ENCODE measurements at places on chromosomes 2 and 18.

DNA sequence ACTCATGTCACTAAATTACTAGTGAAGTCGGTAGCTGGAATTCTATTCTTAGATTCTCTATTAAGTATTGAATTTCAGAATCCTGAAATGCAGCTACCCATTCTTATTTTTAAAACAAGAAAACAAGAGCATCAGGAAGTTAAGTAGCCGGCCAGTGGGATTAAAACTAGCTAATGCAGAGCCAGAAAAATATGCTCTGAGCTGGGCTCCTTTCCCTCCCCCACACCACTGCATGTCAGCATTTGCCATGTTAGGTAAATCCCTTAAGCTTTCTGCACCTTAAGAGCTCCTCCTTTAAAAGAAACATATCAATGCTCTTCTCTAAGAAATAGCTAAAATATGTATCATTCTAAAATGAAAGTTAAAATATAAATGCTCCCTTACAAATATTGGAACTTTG lies 72.2 kb upstream of the MFF start:
- DNase-seq = no peak

GRCh38 chr2:171004363-171004762 lies 75.3 kb downstream of the GORASP2 start:
- no peak for DNase-seq

DNA sequence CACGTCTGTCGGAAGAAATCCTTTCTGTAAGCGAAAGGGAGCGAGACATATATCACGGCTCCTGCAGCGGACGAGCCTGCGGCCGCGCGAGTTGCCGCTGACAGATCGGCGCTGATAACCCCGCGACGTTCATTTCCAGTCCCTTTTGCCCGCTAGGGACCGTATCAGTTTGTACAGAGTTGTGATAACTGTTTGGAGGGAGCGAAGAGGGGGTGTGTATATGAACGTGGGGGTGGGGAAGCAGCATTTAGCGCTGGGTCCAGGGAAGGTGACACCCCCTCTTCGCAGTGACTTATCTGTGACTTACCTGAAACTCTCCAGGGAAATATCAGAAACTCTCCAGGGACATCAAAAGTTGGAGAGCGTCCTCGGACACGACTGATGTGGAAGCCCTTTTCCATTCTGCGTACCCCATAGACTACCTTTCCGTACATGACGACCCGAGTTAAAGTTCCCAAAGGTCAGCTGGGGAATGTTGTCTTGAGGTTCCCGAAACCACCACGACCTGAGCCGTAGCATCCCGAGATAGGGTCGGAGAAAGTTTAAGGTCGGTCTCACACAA lies 948 bp upstream of the GATA6 start:
- DNase-seq = no peak

DNA sequence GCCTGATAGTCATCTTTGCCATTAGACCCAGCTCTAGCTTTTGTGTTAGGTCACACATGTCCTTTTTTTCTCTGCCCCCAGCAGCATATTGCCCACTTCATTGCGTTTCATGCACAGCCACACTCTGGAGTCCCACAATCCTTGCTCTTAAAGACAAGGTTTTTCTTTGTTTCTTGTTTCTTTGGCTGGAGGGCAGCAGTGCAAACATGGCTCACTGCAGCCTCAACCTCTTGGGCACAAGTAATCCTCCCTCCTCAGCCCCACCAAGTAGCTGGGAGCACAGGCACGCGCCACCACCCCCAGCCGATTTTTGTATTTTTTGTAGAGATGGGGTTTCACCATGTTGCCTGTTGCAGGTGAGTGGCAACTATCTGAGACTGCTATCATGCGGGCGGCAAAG lies 16.9 kb upstream of the PAPOLG start:
- DNase-seq = no peak

- no peak for DNase-seq
These were observed 80.5 kb upstream of the ABCA12 start for GRCh38 chr2:215218587-215219577.

DNA sequence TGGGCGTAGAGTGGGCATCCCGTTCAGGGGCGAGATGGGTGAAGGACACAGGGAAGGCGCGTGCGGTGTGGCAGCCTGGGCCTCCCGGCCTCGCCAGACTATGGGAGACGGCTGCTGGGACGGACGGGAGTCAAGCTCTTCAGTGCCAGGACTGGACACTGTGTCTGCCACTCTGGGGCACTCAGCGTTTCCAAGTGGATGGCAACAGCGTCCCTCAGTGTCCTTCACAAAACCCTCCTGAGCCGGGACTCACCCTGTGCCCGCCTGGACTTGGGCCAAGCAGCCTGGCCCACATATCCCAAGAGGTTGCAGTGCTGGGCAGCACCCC lies 16.3 kb upstream of the BOK start:
- no peak for DNase-seq

DNA sequence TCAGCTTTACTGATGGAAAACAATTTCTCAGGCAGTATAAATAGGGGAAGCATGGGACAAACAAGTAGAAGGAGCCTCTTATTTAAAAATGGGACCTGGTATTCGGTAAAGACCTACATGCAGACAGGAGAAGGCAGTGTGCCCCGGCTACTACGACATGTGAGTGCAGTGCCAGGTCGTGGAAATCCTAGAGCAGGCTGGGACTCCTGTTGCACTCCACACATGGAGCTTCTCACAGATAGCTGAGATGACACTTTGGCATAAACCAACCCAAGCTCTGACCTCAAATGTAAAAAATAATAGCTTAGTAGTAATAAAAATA lies 885 bp upstream of the DSEL start:
- no peak for DNase-seq

DNA sequence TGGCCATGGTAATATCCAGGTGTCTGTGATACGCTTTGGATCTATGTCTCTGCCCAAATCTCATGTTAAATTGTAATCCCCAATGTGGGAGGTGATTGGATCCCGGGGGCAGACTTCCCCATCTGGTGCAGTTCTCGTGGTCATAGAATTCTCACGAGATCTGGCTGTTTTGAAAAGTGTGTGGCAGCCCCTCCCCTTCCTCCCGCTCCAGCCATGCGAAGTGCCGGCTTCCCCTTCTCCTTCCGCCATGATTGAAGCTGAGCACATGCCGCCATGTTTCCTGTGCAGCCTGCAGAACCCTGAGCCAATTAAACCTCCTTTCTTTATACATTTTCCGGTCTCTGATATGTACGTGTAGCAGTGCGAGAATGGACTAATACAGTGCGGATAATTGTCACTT lies 42.5 kb downstream of the GPC1 start:
- DNase-seq = no peak

GRCh38 chr2:9167718-9168657 lies 38.6 kb upstream of the ASAP2 start:
- no peak for DNase-seq

DNA sequence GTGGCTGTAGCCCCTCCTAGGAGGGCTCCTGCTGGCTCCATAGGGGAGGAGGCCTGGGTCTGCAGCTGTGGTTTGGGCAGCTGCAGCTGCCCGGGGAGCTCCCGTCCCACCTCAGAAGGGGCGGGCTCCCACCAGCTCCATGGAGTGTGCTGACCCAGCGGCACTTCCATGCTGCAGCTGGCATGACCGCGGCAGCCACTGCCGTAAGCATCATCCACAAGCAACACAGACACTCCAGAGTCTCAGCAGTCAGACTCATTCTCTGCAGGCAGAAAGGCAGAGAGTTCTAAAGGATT lies 660.1 kb upstream of the RAB6C start:
- no peak for DNase-seq

DNA sequence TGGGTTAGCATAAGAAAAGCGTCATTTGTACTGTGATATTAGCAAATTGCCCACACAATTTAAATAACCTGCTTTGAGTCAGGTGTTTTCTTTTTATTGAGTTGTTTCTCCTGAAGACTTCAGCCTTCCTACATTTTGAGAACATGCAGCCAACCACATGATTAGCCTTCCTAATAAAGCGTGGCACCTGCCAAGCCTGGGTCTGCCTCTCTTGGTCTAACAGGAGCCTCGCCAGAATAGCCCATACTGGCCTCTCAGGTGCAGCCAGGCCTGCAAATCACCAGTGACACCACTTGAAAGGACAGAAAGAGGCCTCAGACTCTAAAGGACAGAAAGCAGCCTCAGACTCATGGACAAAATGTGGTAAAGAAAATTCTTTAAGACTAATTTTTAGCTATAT lies 653.8 kb downstream of the BCL11A start:
- DNase-seq = no peak

DNA sequence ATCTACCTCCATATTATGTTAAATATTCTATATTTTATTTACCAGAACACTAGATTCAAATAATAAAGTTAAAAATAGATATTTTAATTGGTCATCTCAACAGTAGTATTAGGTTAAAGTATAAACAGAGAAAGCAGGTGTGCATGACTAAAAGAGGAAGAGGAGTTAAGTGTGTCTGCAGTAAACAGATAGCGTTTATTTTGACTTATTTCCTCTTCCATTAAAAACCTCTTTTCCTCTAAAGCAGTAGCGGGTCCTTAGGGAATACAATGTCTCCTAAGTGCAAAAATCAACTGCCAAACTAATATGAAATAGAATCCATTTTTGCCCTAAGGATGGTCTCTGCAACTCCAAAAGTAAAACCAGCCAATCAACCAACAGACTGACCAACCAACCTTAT lies 27.7 kb downstream of the EIF2AK3 start:
- DNase-seq = no peak

DNA sequence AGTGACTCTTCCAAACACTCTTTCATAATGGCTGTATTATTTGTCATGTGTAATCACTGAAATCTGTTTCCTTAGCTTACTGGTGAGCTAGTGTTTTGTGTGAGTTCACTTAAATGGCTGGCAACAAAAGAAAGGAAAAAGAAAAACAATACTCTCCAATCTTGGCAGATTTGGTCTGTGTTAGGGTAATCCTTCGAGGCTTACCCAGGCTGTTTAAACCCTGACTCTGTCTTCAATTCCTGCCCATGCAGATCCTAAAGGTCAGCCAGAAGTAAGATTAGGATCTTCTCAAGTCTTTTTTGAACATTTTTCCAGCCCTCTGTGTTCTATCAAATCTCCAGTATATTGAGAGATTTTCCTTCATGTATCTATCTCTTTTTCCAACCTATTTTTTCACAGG lies 85.3 kb downstream of the CCDC178 start:
- DNase-seq = no peak

- peak; percentile 67 for DNase-seq
These were observed 156.8 kb downstream of the PAX3 start for GRCh38 chr2:222142027-222142426.

DNA sequence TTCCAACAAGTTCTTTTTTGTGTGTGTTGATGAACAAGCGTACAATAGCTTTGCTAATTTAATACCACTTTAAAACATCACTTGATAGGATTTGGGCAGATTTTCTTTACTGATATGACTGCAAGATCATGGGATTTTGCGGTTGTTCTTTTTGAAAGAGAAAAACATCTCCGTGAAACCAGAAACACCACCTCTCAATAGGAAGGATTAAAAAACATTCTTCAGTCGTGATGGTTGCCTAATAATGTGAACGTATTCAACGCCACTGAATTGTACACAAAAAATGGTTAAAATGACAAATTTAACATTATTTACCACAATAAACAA lies 19.3 kb downstream of the RBMS1 start:
- no peak for DNase-seq

DNA sequence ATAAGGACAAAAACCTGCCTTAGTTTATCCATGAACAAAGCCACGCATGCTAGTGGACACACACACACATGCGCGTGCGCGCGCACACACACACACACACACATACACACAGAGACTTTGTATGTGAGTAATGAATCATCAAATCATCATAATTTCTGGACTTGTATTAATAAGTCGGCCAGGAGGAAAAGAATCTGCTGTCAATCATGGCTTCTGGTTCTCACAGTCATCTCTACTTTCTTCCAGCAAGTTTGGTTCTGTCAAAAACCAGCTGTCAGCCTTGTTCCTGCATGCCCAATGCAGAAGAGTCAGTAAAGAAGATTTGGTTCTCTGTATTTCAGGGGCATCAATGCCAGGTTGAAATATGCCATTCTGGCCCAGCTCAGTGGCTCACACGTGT lies 1.1 kb upstream of the TTR start:
- DNase-seq = no peak

DNA sequence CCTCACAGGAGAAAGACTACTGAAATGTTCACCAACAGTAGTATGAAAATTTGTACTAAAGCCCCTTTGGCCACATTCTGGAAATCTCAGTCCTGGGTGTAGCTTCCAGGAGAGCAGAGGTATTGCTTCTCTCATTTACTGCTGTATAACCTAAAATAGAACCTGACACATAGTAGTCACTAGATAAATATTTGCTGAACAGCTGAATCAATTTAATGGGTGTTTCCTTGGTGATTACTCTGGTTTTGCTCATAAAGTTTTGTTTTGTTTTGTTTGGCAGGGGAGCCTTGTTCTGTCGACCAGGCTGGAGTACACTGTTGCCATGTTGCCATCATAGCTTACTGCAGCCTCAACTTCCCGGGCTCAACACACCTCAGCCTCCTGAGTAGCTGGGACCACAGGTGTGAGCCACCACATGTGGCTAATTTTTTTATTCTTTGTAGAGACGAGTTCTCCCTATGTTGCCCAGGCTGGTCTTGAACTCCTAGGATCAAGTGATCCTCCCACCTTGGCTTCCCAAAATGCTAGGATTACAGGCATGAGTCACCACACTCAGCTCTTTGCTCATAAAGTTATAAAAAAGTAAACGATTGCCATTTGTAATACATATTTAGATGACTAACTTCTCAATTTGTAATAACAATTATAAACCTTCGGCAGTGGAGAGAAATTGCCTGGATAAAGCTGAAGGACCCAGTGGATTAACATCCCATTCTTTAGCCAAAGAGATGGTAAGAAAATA lies 11.5 kb upstream of the PARD3B start:
- no peak for DNase-seq

GRCh38 chr2:177885828-177886466 lies 186.6 kb downstream of the PDE11A start:
- no peak for DNase-seq

DNA sequence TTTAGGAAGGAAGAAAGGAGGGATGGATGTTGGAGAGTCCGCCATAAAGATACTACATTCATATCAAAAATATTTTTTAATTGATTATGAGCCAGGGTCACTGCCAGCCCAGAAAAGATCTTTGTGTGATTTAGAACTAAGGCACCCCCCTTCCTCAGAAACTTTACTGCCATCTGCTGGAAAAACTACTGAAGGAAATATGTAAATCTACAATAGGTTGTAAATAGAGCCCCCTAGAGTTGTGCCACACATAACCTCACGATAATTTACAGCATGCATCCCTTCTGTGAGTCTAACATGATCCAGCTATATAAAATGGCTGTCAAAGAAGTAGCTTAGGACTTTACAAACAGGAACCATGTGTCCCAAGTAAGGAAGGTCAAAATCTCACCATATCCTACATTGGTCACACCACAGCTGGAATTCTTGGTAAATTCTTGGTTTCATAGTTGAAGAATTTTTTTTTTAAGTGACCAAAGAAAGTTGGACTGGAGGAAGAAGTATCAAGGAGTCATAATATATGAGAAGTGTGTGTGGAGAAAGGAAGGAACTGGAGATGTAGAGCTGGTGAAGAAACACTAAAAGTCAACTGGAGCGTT lies 152.5 kb downstream of the CYP26B1 start:
- no peak for DNase-seq

- DNase-seq = no peak
These were observed 118.4 kb upstream of the PPP1CB start for GRCh38 chr2:28633204-28633603.
